Karpas-422 (cell line): ENCODE measurements at places on chromosomes 6 and 20. TPM values are rescaled to one million over a fixed set of nuclear protein-coding genes. Genes with fewer than 3 reads are reported as not detected.

SRXN1 gene
- 1.0 and 3.0 TPM in 2 replicates for total RNA-seq

GRCh38 chr20:41392871-41393704 is 26.5 kb upstream of the EMILIN3 start:
- DNase-seq: no peak

- no peak for DNase-seq
These were observed 22.7 kb downstream of the UTRN start for GRCh38 chr6:144307880-144308279.

- DNase-seq: no peak
These were observed 33.1 kb downstream of the SCAF8 start for GRCh38 chr6:154766288-154766687.

- no peak for DNase-seq
These were observed 269.8 kb downstream of the FARS2 start for GRCh38 chr6:5531161-5531560.

SLC35D3 gene
- not detected in 2 replicates for total RNA-seq
